ENCODE measurements at places on chromosomes 6 and 20. TPM values are rescaled to one million over a fixed set of nuclear protein-coding genes. Genes with fewer than 3 reads are reported as not detected.

The SEMG1 gene
- total RNA-seq = not detected

The THBS2 gene
- total RNA-seq = 260 TPM

The PSORS1C2 gene
- not detected for total RNA-seq

The KCNK15 gene
- total RNA-seq = not detected

The BCLAF1 gene
- total RNA-seq = 116 TPM

The RHAG gene
- not detected for total RNA-seq

The KCNQ5 gene
- not detected for total RNA-seq

The WFDC2 gene
- total RNA-seq = not detected

The FAM162B gene
- 0.19 TPM for total RNA-seq

The EBF4 gene
- 0.99 TPM for total RNA-seq

The TXLNB gene
- total RNA-seq = 0.19 TPM

The CCM2L gene
- total RNA-seq = 13.1 TPM

The RNF217 gene
- total RNA-seq = 21.6 TPM

The RPP21 gene
- 23.8 TPM for total RNA-seq

The CRYBG1 gene
- 15.9 TPM for total RNA-seq

The SLC22A2 gene
- not detected for total RNA-seq

The C2 gene
- total RNA-seq = 0.19 TPM

The GHRH gene
- not detected for total RNA-seq

The NT5DC1 gene
- total RNA-seq = 3.9 TPM

The PCK1 gene
- not detected for total RNA-seq

The TAF11 gene
- 31.6 TPM for total RNA-seq

The COL21A1 gene
- total RNA-seq = 0.85 TPM

The GFOD1 gene
- 44.5 TPM for total RNA-seq

The ZBTB2 gene
- total RNA-seq = 6.0 TPM

The PRKN gene
- 0.09 TPM for total RNA-seq

The ID4 gene
- 3.7 TPM for total RNA-seq

The CCN6 gene
- total RNA-seq = not detected

The OR5V1 gene
- total RNA-seq = not detected

The LST1 gene
- total RNA-seq = 1.0 TPM

The SH3BGRL2 gene
- 15.9 TPM for total RNA-seq

The ANKS1A gene
- total RNA-seq = 13.2 TPM

The MEI4 gene
- under 0.01 TPM for total RNA-seq

The MROH8 gene
- total RNA-seq = 0.45 TPM

The MAS1 gene
- not detected for total RNA-seq

The DCDC2 gene
- total RNA-seq = not detected

The RAET1L gene
- not detected for total RNA-seq

The CBLN4 gene
- not detected for total RNA-seq

The SHLD1 gene
- total RNA-seq = 1.3 TPM

The KIF6 gene
- not detected for total RNA-seq

The OGFRL1 gene
- total RNA-seq = 15.2 TPM

The MYLK4 gene
- 0.38 TPM for total RNA-seq

The HLA-G gene
- not detected for total RNA-seq

The ABHD16B gene
- not detected for total RNA-seq

The OLIG3 gene
- not detected for total RNA-seq

The ZNF165 gene
- total RNA-seq = 0.36 TPM

The NKX2-4 gene
- not detected for total RNA-seq

All from endothelial cell of coronary artery (primary cell).